ENCODE measurements at places on chromosomes 13 and 19.

GRCh38 chr13:35849256-35849644, 281.9 kb downstream of the DCLK1 start:
- DNase-seq, result no peak

DNA sequence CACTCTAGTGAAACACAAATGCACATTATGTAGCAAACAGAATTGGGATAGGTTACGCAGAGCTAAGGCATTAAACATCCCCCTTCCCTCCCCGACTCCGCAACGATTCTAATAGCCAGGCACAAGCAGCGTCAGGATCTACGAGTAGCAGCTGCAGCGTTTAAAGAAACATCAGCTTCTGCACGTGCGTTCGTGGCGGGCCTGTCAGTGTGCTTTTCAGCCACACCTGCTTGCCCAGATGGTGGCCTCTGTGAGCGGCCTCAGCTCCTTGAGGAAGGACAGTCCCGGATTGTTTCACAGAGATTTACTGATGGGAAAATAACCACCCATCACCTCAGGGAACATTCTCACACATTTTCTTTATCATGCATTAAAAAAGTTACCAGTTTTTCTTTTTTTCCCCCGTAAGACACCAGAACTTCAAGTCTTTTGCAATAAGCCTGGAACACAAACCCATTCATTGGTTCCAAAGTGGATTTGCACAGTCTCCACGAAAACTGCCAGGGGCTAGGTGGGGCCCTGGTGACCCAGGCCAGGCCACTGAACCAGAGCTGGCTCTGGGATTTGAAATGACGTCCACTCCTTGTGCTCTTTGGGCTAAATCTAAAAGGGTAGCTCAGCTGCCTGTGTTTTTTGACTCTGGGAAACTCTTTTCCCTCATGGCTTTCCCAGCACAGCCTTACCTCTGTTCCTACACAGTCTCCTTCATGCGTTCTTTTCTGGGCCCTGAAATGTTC, 325.5 kb downstream of the KCNRG start:
- DNase-seq, result no peak

DNA sequence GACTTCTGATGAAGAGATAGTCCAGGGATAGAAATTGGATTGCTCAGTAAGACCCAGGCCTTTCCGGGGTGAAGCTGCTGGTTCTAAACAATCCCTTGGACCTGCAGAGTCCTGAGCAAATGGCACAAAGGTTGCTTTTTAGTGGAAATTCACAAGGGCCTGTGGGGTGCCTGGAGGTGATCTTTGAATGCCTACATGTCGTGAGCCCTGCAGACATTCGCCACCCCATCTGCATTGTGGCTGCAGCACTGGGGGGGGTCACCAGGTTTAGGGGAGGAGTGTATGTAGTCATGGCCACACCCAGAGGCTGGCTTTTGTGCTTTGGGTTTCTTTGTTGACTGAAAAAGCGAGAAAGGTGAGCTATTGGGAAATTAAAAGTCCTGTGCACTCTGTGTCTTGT, 41.4 kb downstream of the SLC7A9 start:
- no peak for DNase-seq

GRCh38 chr13:106772006-106772601, 204.2 kb upstream of the ARGLU1 start:
- no peak for DNase-seq

DNA sequence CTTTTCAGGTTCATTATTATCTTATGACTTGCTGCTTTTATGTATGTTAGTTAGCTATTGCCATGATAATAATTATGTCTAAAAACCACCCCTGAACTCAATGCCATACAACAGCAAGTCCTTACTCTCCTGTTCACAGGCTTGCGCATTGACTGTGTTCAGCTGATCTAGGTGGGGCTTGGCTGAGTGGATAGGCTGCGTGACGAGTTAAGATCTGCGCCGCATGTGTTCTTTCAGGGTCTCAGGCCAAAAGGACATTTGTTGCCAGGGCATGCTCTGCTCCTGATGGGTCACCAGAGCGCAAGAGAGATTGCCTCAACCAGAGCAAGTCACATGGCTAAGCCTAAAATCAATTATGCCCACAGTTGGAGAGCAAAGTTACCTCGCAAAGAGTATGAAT, 859 bp downstream of the ZNF568 start:
- no peak for DNase-seq

Data from stimulated activated CD8-positive, alpha-beta memory T cell treated with anti-CD3 and anti-CD28 coated beads, Interleukin-15, amount 100 ng/mL, for 1 hour (primary cell).